Uterine smooth muscle cell (primary cell): ENCODE measurements at places on chromosomes 5 and 9. TPM values are rescaled to one million over a fixed set of nuclear protein-coding genes. Genes with fewer than 3 reads are reported as not detected.

DMRT2 gene
- 0.62 and 1.8 TPM in 2 replicates for total RNA-seq

SLC45A2 gene
- under 0.01 TPM in 2 replicates for total RNA-seq

C9orf153 gene
- total RNA-seq = 0.25 TPM in 1 of 2 replicates, not detected in the other

SCGB3A2 gene
- total RNA-seq = not detected in 2 replicates

AP3S1 gene
- 75.6 and 77.6 TPM in 2 replicates for total RNA-seq

TTC16 gene
- total RNA-seq = 0.11 TPM in 1 of 2 replicates, not detected in the other

STING1 gene
- total RNA-seq = 8.6 and 9.5 TPM in 2 replicates

GPX8 gene
- total RNA-seq = 112 and 126 TPM in 2 replicates

BASP1 gene
- total RNA-seq = 128 and 163 TPM in 2 replicates

CAMK2A gene
- 1.4 and 1.8 TPM in 2 replicates for total RNA-seq

CLTB gene
- total RNA-seq = 89.4 and 139 TPM in 2 replicates

CDKN2AIPNL gene
- 23.6 and 42.1 TPM in 2 replicates for total RNA-seq

FAM151B gene
- 2.4 and 4.6 TPM in 2 replicates for total RNA-seq

STXBP1 gene
- 58.5 and 64.5 TPM in 2 replicates for total RNA-seq

FOXD4 gene
- 0.62 TPM in 1 of 2 replicates, not detected in the other for total RNA-seq

HTR4 gene
- total RNA-seq = not detected in 2 replicates

PCDHGA1 gene
- total RNA-seq = 0.22 and 0.62 TPM in 2 replicates

SPATA6L gene
- total RNA-seq = 0.22 and 1.1 TPM in 2 replicates

KIF27 gene
- 4.3 and 5.1 TPM in 2 replicates for total RNA-seq

NR4A3 gene
- total RNA-seq = under 0.01 and 0.25 TPM in 2 replicates

OGN gene
- 0.33 and 0.37 TPM in 2 replicates for total RNA-seq

HTR1A gene
- not detected in 2 replicates for total RNA-seq

IFNA21 gene
- not detected in 2 replicates for total RNA-seq

SUSD3 gene
- total RNA-seq = 14.2 and 19.4 TPM in 2 replicates

PCDHGA12 gene
- 15.5 and 21.5 TPM in 2 replicates for total RNA-seq

CXCL14 gene
- 0.22 and 0.37 TPM in 2 replicates for total RNA-seq

ZNF346 gene
- total RNA-seq = 12.7 and 14.3 TPM in 2 replicates

PCDHGB1 gene
- total RNA-seq = 0.44 and 1.2 TPM in 2 replicates

PCDHA3 gene
- total RNA-seq = under 0.01 and 0.25 TPM in 2 replicates

LVRN gene
- 0.12 and 0.33 TPM in 2 replicates for total RNA-seq

SLC46A2 gene
- not detected in 2 replicates for total RNA-seq

LCN10 gene
- total RNA-seq = not detected in 2 replicates

PCDHA5 gene
- total RNA-seq = 0.11 and 0.12 TPM in 2 replicates

NIM1K gene
- total RNA-seq = 1.2 and 1.7 TPM in 2 replicates

C5orf46 gene
- total RNA-seq = not detected in 2 replicates

IL13 gene
- not detected in 2 replicates for total RNA-seq

MCC gene
- total RNA-seq = 10.4 and 19.0 TPM in 2 replicates

ELOVL7 gene
- under 0.01 and 0.11 TPM in 2 replicates for total RNA-seq

PCDHA10 gene
- total RNA-seq = 0.33 and 0.37 TPM in 2 replicates

PCDH1 gene
- total RNA-seq = 1.4 TPM in 2 replicates

IFNA13 gene
- not detected in 2 replicates for total RNA-seq

EIF4E1B gene
- total RNA-seq = not detected in 2 replicates

FBP2 gene
- not detected in 2 replicates for total RNA-seq

NDFIP1 gene
- total RNA-seq = 58.1 and 60.4 TPM in 2 replicates

TMEM38B gene
- 25.0 and 40.6 TPM in 2 replicates for total RNA-seq

LHX6 gene
- total RNA-seq = under 0.01 TPM in 1 of 2 replicates, not detected in the other

PTPRD gene
- total RNA-seq = 8.9 and 13.2 TPM in 2 replicates

FOXD4L6 gene
- total RNA-seq = 0.11 and 0.12 TPM in 2 replicates

FAM221B gene
- total RNA-seq = not detected in 2 replicates

TXN gene
- 370 and 447 TPM in 2 replicates for total RNA-seq

RGS7BP gene
- total RNA-seq = not detected in 2 replicates

PCDHA9 gene
- total RNA-seq = 0.11 and 0.12 TPM in 2 replicates

ZNF883 gene
- total RNA-seq = 1.2 and 2.2 TPM in 2 replicates

CDH9 gene
- not detected in 2 replicates for total RNA-seq

IGIP gene
- 8.2 and 15.2 TPM in 2 replicates for total RNA-seq

ASTN2 gene
- total RNA-seq = 7.5 and 9.0 TPM in 2 replicates
